ENCODE measurements at places on chromosomes 3 and 15.

DNA sequence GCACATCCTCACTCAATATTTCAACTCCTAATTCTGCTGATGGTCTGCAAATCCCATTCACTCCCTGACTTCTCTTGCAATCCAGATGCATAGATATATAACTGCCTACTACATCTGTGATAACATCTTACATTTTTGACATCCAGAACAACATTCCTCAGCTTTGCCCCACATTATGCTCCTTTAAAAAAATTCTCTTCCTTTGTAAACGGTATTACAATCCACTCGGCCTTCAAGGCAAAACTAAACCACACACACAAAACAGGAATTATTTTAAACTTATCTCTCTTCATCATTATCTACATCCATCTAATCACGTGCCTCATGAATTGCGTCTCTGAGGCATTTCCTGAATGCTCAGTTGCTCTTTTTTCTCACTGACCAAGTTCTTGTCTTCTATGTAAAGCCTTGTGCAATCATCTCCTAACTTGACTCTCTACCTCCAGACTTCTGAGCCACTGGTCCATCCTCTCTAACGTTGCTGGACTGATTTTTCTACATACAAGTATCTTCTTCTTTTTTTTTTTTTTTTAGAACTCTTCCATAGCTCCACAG lies 117.0 kb downstream of the SATB1 start:
- DNase-seq, result no peak

GRCh38 chr15:60576515-60576914 lies 97.6 kb upstream of the ICE2 start:
- no peak for DNase-seq

- no peak for DNase-seq
Observed at GRCh38 chr3:33773637-33774036, 24.8 kb upstream of the PDCD6IP start.

DNA sequence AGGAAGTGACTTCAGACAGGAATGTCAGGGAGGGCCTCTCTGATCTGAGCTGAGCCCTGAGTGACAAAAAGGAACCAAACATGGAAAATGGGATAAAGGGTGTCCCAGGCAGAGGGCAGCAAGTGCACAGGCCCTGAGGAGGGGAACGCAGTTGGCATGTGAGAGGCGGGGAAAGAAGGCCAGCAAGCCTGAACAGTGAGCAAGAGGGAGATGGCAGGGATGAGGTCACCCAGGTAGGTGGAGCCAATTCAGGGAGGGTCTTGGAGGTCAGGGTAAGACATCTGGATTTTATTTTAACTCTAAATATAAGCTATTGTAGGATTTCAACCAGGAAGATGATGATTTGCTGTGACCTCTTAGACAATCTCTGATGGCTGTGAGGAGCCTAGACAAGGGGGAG lies 167.7 kb downstream of the LRTM1 start:
- no peak for DNase-seq

DNA sequence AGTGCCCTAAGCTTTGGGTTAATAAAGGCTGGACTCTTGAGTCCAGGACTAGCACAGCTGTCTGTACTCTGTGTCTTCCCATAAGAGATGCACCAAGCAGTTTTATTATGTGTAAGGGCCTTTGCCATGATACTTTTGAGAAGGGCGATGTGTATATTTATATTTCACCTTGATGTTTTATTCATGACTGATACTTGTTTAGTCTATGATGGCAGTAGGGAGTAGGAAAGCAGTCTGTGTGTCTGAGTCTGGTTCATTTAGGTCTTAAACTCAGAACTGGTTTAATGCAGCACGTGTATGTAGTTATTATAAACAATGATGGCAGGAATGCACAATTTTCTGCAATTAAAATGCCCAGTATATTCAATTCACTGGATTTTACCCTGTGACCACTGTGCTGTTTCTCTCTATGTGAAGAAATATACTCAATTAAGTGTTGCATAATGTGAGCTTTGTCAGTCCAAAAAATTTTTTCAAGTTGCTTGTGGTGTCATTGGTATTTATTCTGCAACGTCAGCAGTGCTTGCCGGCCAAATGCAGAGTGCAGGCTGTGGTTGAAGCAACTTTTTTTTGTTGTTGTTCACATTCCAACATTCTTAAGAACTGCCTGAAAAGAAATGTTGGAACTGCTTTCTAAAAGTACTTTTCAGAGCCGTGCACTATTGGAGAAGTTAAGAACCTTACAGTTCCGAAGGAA lies 423.7 kb upstream of the SEMA6D start:
- DNase-seq, result no peak
